ENCODE measurements at places on chromosomes 6 and 20.

GRCh38 chr20:63405102-63405730, 44.1 kb upstream of the CHRNA4 start:
- no peak for DNase-seq

- peak; percentile 27 for DNase-seq
Observed at GRCh38 chr6:13624871-13625288, 9.7 kb downstream of the NOL7 start.

GRCh38 chr6:25006565-25007001, 70.8 kb upstream of the RIPOR2 start:
- DNase-seq: peak; percentile 43

DNA sequence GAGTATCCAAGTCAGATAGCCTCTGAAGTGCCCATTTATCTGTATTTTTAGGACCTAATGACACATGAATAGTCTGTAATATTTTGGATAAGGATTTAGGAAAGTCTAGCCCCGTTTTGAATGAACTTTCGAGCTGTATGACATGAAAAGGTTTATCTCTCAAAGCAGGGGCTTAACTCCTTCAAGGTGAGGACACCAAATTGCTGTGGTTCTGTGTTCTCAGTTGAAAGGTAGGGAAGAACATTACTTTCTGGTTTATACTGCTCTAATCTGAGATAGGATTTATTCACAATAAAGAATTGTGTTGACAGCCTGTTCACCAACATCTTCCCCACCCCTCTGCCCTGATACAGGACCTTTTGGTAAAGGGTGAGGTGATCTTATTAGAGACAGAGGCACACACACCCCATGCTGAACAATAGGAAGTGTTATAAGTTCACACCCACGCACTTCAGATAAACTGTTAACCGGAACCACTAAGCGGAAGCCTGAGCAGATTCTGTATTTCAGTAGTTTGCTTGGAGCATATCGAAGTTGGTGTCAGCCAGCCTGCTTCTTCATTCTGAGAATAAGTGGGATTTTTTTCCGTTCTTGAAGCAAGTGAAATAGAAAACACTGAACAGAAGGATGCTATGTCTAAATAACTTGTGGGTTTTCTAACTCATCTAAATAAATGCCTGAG, 223.3 kb downstream of the TMEM242 start:
- no peak for DNase-seq

- no peak for DNase-seq
Observed at GRCh38 chr20:19761841-19762240, 3.8 kb downstream of the RIN2 start.

All from fibroblast of villous mesenchyme (primary cell).